ENCODE measurements at places on chromosomes 16 and 17. TPM values are rescaled to one million over a fixed set of nuclear protein-coding genes. Genes with fewer than 3 reads are reported as not detected.

DRG2 gene
- total RNA-seq: 62.4 TPM

SLC5A10 gene
- total RNA-seq: 0.17 TPM

AOC3 gene
- total RNA-seq: 2.8 TPM

DNA sequence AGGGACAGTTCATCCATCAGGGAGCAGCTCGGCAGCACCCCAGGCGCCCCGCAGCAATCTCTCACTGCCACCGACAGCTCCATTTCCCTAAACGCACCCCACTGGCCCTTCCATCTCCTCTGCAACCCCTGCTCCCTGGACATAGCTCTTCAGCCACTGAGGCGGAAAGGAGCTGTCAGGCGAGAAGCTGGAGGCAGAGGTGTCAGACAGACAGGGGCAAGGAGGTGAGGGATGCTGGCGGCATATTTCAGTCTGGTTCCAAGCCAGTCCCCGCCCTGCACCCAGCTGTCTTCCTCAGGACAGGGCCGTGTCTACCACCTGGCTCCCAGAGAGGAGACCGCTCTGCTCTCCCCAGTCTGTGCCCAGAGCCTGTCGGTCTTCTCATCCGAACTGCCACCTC, 9.7 kb downstream of the ACLY start:
- no peak for DNase-seq
- no peak overlapping the region for H3K4me3 ChIP-seq
- no peaks in the 10 kb centered on the region for H3K4me1 ChIP-seq
- no peaks in the 10 kb centered on the region for H3K27me3 ChIP-seq

DNA sequence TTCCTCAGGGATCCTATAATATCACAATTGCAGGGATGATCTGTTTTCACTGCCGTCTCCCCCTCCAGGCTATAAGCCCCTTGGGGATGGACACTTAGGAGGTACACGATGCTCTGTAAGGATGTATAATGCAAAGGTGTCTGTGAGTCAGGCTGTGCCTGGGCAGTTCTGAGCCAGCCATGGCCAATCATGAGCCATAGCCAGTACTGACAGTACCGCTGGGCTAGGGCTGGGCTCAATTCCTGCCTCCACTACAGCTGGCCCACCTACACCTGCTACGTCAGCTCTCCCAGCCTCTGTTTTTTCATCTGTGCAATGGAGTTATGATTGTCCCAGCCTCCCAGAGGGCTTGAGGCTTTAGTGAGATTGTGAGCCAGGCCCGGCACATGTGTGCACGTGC, 2.8 kb upstream of the WNT9B start:
- no peak overlapping the region for H3K4me3 ChIP-seq
- DNase-seq: no peak
- no peak overlapping the region for H3K27ac ChIP-seq
- no peaks in the 10 kb centered on the region for H3K36me3 ChIP-seq
- H3K27me3 ChIP-seq: peaks cover 28% of the 10 kb centered on the region
- H3K4me1 ChIP-seq: no peaks in the 10 kb centered on the region

GRCh38 chr17:11954936-11955335, 42.3 kb downstream of the ZNF18 start:
- DNase-seq: no peak
- H3K27ac ChIP-seq: no peak overlapping the region
- peaks cover 12% of the 10 kb centered on the region for H3K27me3 ChIP-seq
- no peak overlapping the region for H3K4me3 ChIP-seq

DNA sequence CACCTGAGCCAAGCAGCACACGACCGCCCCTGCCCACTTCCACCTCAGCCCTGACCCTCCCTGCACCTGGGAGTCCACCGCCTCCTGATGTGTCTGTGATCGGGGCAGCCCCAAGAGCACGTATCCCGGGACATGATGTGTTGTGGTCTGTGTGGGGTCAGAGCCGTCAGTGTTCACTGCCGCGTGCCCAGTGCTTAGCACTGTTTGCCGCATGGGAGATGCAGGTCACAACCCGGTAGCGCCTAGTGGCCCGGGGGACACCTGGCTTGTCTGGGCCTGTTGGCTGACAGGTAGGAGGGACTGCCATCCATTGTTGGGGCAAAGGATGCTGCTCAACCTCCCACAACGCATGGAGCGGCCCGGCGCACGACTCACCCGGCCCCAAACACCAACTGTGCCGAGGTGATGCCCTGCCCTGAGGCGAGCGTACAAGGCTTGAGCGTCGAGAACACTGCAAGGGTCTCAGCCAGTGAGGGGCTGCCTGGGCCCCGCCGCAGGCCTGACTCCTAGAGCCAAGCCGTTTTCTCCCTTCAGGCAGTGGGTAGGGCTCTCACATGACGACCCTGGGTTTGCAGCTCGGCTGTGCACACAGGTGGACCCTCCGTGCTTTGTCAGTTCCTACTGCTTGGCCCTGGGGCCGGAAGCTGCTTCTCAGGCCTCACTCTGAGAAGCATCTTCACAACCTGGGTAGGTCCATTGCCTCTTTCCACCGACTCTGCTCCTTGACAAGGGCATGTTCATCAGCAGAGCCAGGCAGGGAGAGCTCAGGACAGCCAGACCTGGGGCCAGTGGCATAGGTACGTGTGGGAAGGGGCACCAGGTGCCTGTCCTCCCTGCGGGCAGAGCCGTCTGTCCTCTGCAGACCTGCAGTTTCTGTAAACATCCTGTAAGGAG, 5.9 kb upstream of the C16orf95 start:
- H3K4me1 ChIP-seq: peaks cover 6% of the 10 kb centered on the region
- no peak overlapping the region for H3K27ac ChIP-seq
- no peak for DNase-seq
- H3K36me3 ChIP-seq: no peaks in the 10 kb centered on the region
- no peaks in the 10 kb centered on the region for H3K27me3 ChIP-seq

- H3K27ac ChIP-seq: no peak overlapping the region
- H3K4me3 ChIP-seq: no peak overlapping the region
- H3K4me1 ChIP-seq: peaks cover 22% of the 10 kb centered on the region
- no peaks in the 10 kb centered on the region for H3K27me3 ChIP-seq
- no peak for DNase-seq
These were observed 87.3 kb upstream of the IRX5 start for GRCh38 chr16:54843424-54843750.

DNA sequence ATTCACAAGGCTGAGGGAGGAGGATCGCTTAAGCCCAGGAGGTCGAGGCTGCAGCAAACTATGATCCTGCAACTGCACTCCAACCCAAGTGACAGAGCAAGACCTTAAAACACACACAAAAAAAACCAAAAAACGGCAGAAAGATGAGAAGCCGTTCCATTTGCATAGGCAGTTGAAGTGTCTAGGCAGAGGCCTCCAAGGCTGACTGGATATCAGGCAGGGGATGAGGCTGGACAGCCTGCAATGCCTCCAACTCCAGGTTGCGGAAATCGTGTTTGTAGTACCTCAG, 2.0 kb upstream of the FBXL19 start:
- H3K4me1 ChIP-seq: no peaks in the 10 kb centered on the region
- no peak overlapping the region for H3K27ac ChIP-seq
- DNase-seq: no peak

DNA sequence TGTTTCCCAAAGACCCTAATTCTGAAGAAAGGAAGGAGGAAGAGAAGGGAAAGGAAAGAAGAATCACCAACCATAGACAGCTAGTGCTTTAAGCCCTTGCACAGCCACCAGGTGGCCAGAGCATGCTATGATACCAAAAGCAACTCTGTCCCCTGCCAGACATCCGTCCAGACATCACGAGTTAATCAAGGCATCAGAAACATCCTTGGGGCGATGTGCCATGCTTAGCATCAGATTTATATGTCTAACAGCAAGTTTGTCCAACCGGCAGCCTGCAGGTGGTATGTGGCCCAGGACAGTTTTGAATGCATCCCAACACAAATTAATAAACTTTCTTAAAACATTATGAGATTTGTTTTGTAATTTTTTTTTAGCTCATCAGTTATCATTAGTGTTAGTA, 2.9 kb upstream of the CRYBA1 start:
- H3K27me3 ChIP-seq: no peaks in the 10 kb centered on the region
- H3K36me3 ChIP-seq: no peaks in the 10 kb centered on the region
- peaks cover 31% of the 10 kb centered on the region for H3K4me1 ChIP-seq
- H3K4me3 ChIP-seq: no peak overlapping the region
- H3K27ac ChIP-seq: no peak overlapping the region

DNA sequence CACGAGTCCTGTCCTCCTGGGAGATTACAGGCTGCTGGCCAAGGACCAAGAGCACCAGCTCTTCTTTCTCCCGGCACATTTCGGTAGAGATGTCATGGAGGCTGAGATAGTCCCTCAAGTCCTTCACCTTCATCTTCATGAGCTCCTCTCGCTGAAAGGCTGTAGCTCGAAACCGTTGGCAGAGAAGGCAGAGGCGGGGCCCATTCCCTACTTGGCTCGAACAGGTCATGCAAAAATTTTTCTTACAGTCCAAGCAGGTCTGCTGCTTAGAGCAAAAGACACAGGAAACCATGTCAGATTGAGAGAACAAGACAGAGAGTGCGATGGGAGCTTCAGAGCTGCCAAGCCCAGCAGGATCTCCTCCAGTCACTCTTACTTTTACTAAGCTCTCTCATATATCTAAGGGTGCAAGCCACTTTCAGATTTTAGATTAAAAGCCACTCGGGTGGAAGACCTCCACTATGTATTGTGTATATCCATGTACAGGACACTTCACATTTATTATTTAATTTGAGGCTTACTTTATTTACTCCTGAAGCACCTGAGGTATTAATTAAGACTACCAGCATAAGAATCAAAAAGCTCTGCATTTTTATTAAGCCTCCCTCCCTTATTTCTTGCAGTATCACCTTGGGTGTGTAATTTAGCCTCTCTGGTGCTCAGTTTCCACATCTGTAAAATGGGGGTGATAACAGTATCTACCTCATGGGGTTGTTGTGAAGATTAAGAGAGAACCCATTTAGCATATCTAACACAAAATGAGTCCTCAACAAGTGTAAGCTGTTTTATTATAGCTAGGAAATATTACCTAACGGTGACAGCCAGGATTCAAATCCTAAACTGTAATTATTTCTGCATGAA, 41.4 kb downstream of the LIG3 start:
- no peaks in the 10 kb centered on the region for H3K27me3 ChIP-seq
- DNase-seq: no peak
- H3K4me1 ChIP-seq: peaks cover 51% of the 10 kb centered on the region
- no peak overlapping the region for H3K4me3 ChIP-seq
- H3K36me3 ChIP-seq: no peaks in the 10 kb centered on the region

DNA sequence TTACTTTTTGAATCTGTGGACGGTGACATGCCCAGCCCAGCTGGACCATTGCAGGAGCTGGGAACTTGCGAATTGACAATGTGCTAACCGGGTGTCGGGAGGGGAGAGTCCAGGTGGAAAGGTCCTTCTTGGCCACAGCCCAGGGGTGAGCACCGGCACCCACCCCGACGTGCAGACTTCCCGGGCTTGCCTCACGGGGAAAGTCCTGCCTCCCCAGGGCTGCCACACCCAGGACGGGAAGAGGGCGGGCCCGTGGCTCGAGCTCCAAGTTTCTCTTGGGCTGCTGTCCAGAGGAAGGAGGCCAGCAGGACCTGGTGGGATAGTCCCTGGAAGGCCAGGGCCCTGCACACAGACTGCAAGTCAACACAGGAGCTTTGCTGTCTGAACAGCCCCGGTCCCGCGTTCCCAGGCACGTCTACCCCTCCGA, 17.7 kb downstream of the CARD14 start:
- H3K36me3 ChIP-seq: no peaks in the 10 kb centered on the region
- no peak overlapping the region for H3K27ac ChIP-seq
- H3K4me1 ChIP-seq: no peaks in the 10 kb centered on the region

- no peaks in the 10 kb centered on the region for H3K27me3 ChIP-seq
- no peak overlapping the region for H3K4me3 ChIP-seq
- no peaks in the 10 kb centered on the region for H3K4me1 ChIP-seq
- H3K36me3 ChIP-seq: no peaks in the 10 kb centered on the region
- DNase-seq: no peak
These were observed 68.5 kb upstream of the DNAH17 start for GRCh38 chr17:78645421-78646295.

GRCh38 chr17:41340934-41341861, 9.4 kb downstream of the KRT33A start:
- no peaks in the 10 kb centered on the region for H3K27me3 ChIP-seq
- H3K4me1 ChIP-seq: peaks cover 43% of the 10 kb centered on the region
- peak overlapping the region; percentile 40 for H3K27ac ChIP-seq
- no peak overlapping the region for H3K4me3 ChIP-seq
- no peaks in the 10 kb centered on the region for H3K36me3 ChIP-seq

- no peak for DNase-seq
- H3K27me3 ChIP-seq: peaks cover 34% of the 10 kb centered on the region
- no peak overlapping the region for H3K4me3 ChIP-seq
These were observed 265.9 kb upstream of the SALL1 start for GRCh38 chr16:51416926-51417325.

- H3K27me3 ChIP-seq: peaks cover 90% of the 10 kb centered on the region
- no peaks in the 10 kb centered on the region for H3K4me1 ChIP-seq
- H3K27ac ChIP-seq: no peak overlapping the region
- H3K4me3 ChIP-seq: no peak overlapping the region
- DNase-seq: no peak
These were observed 268.5 kb downstream of the C16orf95 start for GRCh38 chr16:87048730-87049115.

GRCh38 chr17:57724026-57724728, 20.9 kb downstream of the CCDC182 start:
- no peaks in the 10 kb centered on the region for H3K4me1 ChIP-seq
- H3K27me3 ChIP-seq: peaks cover 90% of the 10 kb centered on the region
- DNase-seq: no peak
- no peak overlapping the region for H3K27ac ChIP-seq
- no peaks in the 10 kb centered on the region for H3K36me3 ChIP-seq

DNA sequence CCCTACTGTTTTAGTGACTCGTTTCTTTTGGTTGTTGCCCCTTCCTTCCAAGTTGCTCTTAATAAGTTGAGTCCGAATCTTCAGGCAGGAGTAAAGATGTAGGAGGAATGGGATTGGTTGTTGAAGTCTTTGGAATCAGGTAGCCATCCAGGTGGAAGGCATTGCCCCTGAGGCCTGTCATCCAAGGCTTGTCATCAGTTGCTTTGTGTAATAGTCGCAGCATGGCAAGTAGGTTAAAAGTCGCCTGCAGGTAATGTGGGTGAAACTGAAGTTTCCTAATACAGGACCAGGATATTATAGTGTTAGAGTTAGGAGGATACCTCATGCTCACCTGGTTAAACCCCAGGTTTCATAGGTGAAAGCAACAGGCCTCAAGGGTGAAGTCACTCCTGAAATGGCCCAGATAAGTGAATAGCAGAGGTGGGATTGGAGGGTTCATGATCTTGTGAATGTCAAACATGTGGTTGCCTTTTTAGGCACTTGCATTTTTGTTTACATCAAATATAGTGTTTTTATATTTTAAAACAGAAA, 934 bp downstream of the PCTP start:
- peak overlapping the region; percentile 74 for H3K4me3 ChIP-seq
- H3K36me3 ChIP-seq: no peaks in the 10 kb centered on the region
- DNase-seq: peak; percentile 62
- H3K27me3 ChIP-seq: no peaks in the 10 kb centered on the region

GRCh38 chr17:66928949-66929348, 35.6 kb upstream of the CACNG4 start:
- no peak for DNase-seq
- H3K36me3 ChIP-seq: no peaks in the 10 kb centered on the region
- H3K27ac ChIP-seq: no peak overlapping the region
- no peaks in the 10 kb centered on the region for H3K27me3 ChIP-seq
- no peaks in the 10 kb centered on the region for H3K4me1 ChIP-seq
- no peak overlapping the region for H3K4me3 ChIP-seq

All from PC-9 (cell line).